Fibroblast of skin of right biceps (primary cell): ENCODE measurements at places on chromosomes 5 and 9.

DNA sequence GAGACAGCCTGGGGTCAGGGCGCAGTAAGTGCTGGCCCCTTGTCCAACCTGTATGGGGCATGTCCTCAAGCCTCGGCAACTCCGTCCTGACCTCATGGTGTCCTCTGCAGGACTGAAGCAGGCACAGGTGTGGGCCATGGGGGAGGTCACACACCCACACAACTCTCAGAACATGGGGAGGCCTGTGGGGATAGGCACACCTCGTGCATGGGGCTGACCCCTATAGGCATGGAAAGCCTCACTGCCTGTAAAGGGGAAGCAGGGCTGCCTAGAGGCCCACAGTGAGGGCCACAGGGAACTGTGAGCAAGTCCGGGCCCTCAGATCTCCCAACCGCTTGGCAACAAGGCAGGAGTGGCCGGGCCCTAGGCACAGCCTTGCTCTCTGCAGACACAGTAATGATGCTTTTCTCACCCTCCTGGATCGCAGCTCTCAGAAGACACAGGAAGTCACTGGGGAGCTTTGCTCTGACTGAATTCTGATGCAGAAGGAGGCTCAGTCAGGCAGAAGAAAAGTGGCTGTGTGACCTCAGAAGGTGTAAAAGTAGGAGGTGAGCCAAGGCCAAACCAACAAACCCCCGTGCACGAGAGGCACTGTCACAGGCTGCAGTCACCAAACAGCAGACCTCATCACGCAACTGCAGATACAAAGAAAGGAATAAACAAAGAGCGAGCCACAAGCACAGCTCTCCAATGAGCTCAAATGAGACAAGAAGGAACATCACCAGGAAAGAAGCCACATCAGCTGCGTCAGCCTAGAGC, 5.4 kb downstream of the IPPK start:
- DNase-seq, result no peak

DNA sequence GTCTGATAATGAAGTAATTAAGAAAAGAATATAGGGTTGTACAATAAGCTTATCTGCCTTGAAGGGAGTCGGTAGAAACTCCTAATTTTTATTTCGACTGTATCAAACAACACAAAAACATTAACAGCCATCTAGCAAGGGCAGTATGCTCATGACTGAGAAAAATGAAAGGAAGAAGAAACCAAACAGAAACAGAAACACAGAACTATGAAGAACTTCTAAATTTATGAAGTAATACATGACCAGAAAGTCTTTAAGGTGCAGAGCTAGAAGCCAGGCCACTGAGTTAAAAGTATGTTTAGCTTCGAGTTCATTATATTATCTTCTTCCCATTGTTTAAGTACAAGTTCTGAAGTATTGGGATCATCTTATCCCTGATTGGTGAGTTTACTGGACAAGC, 367.3 kb upstream of the C9orf72 start:
- DNase-seq, result no peak

DNA sequence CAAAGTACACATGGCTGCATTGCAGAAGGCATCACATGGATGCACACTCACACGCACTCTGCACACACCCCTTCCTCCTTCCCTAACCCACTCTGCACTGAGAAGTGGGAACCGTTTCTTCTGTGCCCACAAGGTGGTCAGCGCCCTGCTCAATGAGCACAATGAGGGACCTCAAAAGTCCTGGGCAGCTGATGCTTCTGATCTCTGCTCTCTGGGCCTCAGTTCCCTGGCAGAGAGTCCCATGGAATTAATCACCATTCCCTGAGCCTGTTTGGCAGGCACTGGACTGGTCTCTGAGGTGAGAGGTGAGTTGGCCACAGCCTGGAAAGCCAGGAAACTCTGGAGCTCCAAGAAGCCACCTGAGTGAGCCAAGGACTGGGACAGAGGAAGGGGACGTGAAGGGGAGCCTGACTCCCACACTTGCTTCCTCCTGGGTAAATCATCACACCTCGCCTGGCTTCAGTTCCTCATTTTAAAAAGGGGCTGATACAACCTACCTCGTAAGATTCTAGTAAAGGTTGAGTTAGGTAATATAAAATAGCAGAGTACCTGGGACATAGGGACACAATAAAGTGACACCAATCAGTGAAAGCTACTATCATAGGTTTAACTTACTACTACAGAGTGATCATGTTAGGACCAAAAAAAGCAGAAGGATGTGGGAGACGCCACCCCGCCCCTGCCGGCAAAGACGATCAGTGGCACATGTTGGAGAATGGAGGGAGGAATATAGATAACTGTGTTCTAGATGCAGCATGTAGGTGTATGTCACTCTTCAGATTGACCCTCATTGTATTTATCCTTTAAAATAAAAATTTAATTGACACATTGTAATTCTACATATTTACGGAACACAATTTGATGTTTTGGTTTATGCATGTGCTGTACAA, 21.1 kb upstream of the IGFBPL1 start:
- no peak for DNase-seq

GRCh38 chr5:143593723-143594122, 190.2 kb upstream of the NR3C1 start:
- no peak for DNase-seq

DNA sequence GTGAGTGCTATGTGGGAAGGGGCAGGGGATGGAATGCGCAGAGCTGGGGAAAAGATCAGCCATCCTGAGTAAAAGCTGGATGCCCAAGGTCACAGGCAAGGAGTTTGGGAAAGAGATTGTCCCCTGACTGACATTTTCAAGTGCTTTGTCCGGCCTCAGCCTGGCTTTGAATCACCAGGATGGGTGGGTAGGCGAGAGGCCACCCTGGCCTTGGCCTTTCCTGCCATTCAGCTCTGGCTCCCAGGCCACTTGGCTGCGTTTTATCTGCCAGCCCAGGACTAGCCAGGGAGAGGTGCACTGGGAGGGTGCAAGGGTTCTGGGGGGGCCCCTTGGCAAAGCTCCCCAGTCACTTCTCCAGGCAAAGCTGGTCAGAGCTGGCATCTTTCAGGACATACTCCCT, 37.4 kb upstream of the SYNPO start:
- DNase-seq, result no peak

- peak; percentile 94 for DNase-seq
Measured at GRCh38 chr9:124285903-124286291, 28.1 kb downstream of the NEK6 start.

GRCh38 chr9:40884072-40884901, 244.2 kb downstream of the FOXD4L6 start:
- DNase-seq, result no peak

- no peak for DNase-seq
Measured at GRCh38 chr5:140575309-140575708, 10.7 kb downstream of the SLC35A4 start.

GRCh38 chr9:108467653-108468324, 388.0 kb downstream of the ACTL7B start:
- peak; percentile 17 for DNase-seq

DNA sequence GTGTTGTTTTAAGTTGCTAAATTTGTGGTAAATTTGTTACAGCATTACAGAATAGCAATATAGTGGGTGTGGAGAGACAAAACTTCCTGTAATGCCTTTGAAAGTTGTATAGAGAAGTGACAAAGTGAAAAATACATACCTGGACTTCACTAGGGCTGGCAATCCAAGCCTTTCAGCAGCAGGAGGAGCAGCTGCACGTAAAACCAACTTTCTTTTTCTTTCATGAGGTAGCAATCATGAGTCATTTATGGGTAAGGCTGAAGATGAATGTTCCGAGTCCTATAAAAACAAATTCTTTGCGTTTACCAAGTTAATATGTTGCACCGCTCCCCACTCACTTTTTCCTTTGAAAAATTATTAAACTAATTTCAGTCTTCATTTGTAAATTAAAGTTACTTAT, 1138.2 kb downstream of the TAF11L14 start:
- DNase-seq, result peak; percentile 8

DNA sequence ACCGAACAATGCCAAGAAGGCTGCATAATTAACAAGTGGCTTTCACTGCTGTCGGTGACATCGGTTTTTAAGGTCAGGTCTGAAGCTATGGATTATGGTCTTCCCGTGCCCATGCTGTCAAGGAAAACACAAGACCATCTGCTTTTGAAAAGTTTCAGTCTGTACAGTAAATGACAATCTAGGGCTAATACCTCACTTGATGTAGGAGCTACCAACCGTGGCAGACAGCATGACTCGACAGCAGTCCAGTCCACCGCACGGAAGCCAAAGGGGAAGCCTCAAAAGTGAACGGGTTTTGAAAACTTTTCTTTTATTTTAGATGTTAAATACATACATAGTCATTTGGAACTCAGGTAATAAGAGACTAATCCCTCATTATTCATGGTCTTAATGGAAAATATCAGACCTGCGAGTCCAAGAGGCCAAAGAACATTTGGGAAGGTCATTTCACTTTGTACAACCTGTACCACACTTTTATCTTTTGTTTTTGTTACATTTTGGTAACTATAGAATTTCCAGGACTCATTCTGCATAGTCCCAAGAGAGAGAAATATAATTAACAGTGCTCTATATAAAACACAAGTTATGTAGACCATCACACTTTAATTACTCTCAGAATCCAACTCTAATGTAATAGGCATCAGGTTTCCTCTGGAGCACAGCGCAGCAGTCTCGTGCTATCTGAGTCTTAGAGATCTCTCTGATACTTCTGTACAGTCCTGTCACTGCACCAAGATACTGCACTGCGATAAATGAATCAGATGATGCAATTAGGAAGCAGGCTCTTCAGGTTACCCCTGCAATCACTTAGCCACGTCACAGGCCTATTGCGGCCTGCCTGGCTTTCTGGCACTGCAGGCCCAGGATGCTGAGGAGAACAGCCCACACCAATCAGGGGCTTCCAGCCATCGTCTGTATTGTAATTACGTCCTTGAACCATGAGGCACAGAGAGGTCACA, 184.9 kb downstream of the FANCC start:
- DNase-seq, result peak; percentile 66

GRCh38 chr5:6000867-6001266, 377.5 kb downstream of the MED10 start:
- no peak for DNase-seq

DNA sequence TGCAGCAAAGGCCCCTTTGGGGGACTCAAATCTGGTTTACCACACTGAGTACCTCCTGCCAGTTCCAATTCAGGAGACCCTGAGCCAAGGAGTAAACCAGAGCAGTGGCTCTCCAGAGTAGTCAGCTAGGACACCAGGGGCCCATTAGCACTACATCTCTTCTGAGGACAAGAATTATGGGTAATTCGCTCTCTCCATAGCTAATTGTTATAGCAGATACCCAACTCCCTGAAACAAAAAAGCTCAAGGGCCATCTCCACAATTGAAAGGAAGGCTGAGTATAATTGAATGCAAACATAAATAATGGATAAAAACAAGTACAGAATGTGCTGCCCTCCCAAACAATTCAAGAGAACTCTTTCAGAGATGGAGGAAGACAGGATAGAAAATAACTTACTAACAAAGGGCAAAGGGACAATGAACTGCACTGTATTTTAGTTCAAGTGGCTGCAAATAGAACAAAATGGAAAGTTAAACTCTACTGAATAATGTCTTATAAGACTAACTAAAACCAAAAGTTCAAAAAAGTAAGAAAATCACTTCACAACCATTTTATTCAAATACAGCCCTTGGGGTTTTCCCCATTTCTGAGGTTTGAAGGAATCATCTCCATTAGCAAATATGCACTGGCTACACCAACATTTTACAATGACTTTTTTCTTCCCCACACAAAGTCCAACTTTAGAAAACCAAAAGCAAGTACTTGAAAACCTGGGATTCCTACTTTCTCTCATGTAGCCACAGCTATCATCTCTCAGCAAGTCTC, 118.8 kb downstream of the SIL1 start:
- no peak for DNase-seq

GRCh38 chr9:137720571-137721110, 101.8 kb downstream of the EHMT1 start:
- DNase-seq, result no peak

- no peak for DNase-seq
Measured at GRCh38 chr9:109498195-109499092, at the start of gene PTPN3. PTPN3 (minus strand) TSS chr9:109498307; CDS start chr9:109463434, 34,873 bp downstream.

- DNase-seq, result no peak
Measured at GRCh38 chr9:23849379-23850035, 23.5 kb upstream of the ELAVL2 start.

DNA sequence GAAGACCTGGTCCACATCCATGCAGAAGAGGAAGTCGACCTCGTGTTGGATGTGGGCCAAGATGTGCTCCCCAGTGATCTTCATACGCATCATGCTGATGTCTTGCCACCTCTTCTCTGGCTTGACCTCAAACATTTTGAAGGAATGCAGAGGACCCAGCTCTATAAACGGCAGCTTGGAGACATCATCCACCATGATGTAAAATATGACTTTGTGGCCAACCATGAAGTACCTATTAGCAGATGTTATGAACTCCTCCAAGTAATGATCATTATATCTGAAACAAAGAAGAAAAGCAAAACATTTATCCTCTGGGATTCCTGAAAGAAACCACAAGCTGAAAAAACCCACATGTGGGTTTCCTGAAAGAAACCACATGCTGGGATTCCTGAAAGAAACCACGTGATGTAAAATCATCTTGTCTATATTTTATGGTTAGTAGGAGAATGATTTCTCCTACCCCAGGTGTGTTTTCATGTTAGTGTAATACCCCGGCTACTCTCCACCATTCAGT, 52.3 kb downstream of the GGTA1 start:
- peak; percentile 86 for DNase-seq

DNA sequence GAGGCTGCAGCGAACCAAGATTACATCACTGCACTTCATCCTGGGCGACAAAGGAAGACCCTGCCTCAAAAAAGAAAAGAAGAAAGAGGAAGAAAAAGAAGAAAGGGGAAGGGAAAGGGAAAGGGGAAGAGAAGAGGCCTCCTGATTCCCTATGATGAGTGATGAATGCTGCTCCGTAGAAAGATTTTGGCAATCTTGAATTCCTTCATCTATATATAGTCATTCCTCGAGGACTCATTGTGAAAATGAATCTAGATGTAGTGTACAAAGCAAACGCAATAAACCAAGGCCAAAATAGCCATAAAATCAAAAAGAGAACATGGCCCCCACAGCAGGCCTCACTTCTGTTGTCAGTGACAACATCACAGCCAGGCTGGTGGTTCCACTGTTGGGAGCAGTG, 218.0 kb downstream of the DCP2 start:
- no peak for DNase-seq

- no peak for DNase-seq
Measured at GRCh38 chr9:111645806-111646205, 14.7 kb downstream of the DNAJC25 start.

GRCh38 chr5:62134811-62135210, 171.2 kb upstream of the KIF2A start:
- DNase-seq, result peak; percentile 47

GRCh38 chr9:132798817-132799790, 79.0 kb downstream of the AK8 start:
- DNase-seq, result no peak

DNA sequence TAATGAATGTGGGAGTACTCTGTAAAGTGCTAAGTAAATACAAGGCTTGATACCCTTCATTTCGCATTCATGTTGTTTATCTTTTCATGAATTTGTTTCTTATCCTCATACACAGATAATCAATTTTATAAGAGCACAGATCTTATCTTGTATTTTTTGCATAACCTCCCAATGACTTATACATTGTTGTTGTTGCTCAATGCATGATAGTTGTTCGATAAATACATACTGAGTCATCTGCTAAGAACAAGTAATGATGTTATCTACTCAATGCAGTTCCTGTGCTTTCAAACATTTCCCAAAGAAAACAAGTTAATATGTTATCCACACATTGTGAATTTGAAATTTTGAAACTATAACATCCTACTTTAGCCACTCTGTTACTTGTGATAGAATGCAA, 60.7 kb downstream of the TAF11L14 start:
- no peak for DNase-seq
